Anterior cingulate cortex (tissue), 58 donors: ENCODE measurements at places on chromosomes 4 and X.

DNA sequence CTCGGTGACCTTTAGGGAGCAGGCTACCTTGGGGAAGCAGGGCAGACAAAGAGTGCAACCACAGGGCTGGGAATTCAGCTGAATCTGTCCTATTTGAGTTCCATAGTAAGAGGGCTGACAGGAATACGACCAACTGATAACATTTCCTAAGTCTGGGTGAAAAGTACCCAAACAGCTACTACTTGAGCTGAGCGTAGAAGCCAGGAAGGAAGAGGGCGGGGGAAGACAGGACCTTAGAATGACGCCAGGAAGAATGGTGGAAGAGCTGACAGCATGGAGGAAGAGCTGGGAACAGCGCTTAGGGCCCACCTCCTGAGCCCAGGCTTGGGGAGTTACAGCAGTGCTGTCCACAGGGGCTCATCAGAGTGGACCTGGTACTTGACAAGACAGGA, 14.4 kb downstream of the MECP2 start:
- DNase-seq, result no peak

- no peak for DNase-seq
Observed at GRCh38 chr4:110108422-110108821, 90.0 kb downstream of the ELOVL6 start.

GRCh38 chr4:89114100-89114499, 2.8 kb downstream of the TIGD2 start:
- DNase-seq, result no peak

- no peak for DNase-seq
Observed at GRCh38 chr4:924107-925096, 7.7 kb downstream of the GAK start.

- no peak for DNase-seq
Observed at GRCh38 chr4:70225824-70226223, at the start of gene FDCSP. FDCSP (plus strand) TSS chr4:70226124; CDS start chr4:70231195, 5,071 bp downstream.

- DNase-seq, result no peak
Observed at GRCh38 chr4:9989918-9990635, 31.2 kb downstream of the SLC2A9 start.

GRCh38 chr4:140408974-140409373, 18.5 kb downstream of the CLGN start:
- DNase-seq, result no peak

- no peak for DNase-seq
Observed at GRCh38 chr4:40421839-40422708, 86.9 kb downstream of the CHRNA9 start.

GRCh38 chr4:183729069-183729406, 69.9 kb downstream of the TRAPPC11 start:
- no peak for DNase-seq

DNA sequence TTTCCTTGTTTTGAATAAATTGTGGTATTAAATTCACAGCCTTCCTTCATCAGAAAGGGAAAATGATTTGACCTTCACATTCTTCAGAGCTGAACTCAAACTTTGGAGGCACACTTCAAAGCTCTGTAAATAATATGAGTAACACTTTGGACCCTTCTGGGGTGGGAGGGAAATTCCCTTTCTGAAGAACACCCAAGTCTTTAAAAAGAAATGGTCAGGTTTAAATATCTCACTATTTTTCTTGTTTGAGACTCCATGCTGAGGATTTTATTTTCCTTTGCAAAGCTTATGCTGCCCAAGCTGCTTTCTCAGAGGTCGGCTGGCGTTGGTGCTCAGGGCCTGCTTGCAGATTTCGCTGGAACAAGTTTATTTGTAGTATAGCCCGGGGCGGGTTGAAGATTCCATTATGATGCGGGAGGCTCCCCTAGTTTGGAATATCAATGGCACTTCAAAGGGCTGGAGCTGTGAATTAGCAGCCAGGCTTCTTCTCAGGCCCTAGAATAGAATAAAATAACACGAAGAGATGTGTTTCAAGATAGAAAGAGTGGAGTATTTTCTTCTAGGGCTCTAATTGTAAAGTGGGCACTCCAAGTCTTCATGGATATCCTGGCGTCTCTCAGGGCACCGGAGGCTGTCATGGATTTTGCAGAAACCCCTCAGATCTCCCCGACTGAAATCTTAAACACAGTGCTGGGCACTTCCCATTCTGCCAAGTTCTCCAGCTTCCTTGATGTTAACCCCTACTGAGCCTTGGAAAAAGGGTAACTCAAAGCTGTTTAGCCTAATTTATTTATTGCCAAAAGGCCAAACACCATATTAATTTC, 315.6 kb downstream of the GPAT3 start:
- DNase-seq, result no peak

- DNase-seq, result no peak
Observed at GRCh38 chr4:181261279-181261678, 981.9 kb upstream of the TENM3 start.

- DNase-seq, result no peak
Observed at GRCh38 chr4:162234595-162234994, 70.8 kb upstream of the FSTL5 start.

- no peak for DNase-seq
Observed at GRCh38 chr4:41750626-41751448, 2.3 kb upstream of the PHOX2B start.

DNA sequence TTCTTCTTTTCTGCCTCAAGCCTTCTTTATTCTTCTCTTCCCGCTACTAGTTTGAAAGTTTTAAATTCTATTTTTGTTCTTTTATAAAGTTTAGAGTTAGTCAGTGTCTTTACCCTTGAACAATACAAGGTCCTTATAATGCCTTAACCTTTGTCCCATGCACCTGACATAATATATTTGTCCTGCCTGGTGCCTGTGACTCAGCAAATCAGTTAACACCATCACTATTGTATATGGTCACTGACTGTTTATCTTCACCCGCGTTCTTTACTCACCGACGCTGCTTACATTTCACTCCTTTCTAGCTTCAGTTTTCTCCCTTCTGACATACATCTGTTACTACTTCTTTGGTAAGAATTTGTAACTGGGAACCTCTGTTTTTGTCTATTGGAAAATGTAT, 5.7 kb downstream of the SMIM20 start:
- no peak for DNase-seq

DNA sequence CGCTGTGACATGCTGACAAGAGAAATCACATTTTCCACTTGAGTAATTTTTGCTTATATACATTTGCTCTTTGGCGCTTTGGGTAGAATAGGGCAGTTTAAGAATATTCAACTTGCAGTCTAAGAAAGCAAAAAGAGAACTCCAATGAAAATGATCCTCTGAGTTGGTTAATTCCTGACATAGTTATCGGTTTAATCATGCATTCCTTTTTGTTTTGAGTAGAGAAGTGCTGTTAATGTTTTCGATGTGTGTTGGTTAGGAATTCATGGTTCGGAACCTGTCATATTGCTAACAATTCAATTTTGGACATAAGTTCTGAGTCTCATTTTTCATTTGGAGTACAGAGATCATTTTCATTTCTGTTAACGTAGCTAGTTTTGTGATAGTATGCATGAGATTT, 700.6 kb upstream of the PITX2 start:
- DNase-seq, result no peak

- no peak for DNase-seq
Observed at GRCh38 chr4:177974461-177974860, 532.2 kb upstream of the AGA start.

- no peak for DNase-seq
Observed at GRCh38 chr4:112156112-112156511, 10.9 kb downstream of the FAM241A start.

GRCh38 chrX:41449615-41450014, 2.5 kb downstream of the NYX start:
- DNase-seq, result no peak

DNA sequence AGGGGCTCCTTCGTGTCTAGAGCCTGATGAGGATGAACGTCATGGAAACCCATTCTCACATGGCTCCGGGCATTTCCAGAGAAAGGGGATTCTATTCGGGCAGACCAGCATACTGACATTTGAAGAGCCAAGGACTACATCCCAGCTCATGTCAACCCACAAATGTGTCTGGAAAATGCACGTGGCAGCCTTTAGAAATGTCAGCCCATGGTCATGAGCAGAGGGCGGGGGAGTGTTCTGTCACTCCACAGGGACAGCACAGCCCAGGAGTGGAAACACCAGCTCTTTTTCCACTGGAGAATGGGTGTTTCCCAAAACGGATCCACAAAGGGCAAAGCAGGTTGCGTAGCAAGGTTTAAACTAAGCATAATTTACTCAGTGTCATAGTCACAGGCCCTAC, 207.0 kb downstream of the BCOR start:
- DNase-seq, result no peak

DNA sequence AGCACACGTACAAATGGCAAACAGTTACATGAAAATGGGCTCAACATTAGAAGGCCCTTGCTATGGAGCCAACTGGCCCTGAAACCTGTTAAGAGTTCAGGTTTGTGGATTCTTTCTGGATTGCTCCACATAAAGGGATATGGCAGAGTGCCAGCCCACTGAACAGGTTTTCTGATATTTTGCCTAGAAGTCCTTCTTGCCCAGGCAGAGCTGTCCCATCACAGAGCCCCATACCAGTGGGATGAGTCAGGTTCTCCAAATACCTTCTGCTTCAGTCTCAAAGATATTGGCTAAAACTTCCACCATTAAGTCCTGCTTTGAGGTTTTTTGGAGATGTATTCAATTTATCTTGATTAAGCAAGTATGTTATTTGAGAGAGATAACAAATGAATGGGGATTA, 146.8 kb upstream of the IL1RAPL2 start:
- no peak for DNase-seq

- DNase-seq, result no peak
Observed at GRCh38 chrX:41300758-41301437, 33.1 kb upstream of the DDX3X start.

- DNase-seq, result no peak
Observed at GRCh38 chrX:129693354-129693753, 38.6 kb upstream of the APLN start.

DNA sequence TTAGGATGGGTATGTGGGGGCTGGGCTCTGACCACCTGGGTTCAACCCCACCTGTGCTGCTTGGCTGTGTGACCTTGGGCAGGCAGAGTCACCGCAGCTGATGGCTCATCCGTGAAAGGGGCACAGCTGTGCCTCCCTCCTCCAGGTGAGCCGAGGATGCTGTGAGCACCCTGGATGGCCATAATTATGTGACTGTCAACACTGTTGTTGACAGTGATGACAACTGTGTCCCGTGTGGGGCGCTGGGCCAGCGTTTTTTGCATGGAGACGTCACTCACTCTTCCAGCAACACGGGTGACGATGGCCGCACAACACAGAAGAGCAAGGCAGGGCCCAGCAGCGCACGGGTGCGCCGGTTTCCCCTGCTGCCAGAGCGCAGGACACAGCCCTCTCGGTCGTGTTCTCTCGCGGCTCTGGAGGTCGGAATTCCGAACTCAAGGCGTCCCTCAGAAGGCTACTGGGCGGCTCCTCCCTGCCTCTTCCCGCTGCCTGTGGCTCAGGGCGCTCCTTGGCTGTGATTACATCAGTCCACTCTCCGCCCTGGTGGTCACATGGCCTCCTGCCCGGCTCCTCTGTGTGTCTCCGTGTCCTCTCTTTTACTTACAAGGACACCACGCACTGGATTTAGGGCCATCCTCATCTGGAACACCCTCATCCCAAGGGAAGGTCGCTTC, 1.3 kb downstream of the SH3TC1 start:
- no peak for DNase-seq

DNA sequence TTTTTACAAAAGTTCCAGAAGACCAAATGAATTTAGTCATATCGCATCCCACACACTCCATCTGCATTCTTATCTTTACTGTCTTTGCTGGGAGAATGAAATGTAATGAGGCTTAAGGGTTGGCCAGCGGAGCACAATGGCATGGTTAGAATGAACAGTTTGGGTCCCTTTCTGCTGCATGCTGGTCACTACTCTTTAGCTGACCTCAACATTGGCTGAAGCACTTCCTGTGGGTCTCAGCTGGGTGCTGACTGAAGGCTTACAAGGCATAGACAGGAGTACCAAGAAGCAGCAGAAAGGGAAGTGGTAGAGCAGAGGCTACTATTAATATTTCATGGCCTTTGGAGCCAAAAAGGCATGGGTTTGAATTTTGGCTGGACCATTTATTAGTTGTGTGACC, 159.4 kb upstream of the GPC4 start:
- no peak for DNase-seq

DNA sequence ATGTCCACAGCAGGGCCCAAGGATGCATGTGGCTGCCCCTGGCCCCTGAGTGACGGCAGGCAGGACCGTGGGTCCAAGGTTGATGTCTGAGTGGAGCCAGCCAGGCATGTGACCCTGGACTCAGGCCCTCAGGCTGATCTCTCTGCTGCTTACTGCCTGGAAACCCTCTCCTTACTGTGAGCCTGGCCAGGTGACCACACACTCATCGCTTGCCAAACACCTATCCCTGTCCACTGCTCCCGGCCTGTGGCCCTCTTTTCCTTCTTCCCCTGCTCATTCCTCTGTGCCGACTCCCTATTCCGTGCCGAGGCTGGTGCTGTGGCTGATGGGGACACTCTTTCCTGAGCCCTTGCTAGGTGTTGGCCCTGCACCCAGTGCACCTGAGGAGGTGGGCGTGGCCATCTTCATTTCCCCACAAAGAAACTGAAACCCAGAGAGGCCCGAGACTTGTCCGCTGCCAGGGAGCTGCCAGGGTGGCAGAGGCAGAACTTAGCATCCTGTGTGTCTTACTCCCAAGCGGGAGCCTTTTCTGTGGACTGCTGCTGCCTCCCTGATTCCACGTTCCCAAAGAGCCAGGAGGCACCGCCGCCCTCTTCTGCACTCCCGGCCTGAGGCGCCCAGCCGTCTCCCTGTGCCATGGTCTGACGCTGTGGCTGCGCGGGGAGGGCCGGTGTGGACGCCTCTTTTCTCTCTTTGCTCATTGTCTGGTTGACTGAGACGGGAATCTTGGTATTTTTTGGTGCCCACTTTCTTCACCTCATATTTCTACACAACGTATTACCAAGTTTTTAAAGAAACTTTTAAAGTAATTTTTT, 11.2 kb upstream of the RNF4 start:
- DNase-seq, result no peak

DNA sequence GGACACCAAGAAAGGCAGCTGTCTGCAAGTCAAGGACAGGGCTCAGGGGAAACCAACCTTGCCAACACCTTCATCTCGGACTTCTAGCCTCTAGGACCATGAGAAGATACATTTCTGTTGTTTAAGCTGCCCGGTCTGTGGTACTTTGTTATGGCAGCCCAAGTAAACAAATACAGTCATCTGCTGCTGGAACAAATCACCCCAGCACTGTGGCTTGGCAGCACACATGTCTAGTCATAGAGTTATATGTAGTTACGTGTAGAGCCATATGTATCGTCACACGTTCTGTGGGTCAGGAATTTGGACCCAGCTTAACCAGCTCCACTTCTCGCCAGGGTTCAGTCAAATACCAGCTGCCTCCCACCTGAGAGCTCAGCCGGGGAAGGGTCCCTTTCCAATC, 2.5 kb downstream of the HTT-AS start:
- DNase-seq, result no peak

DNA sequence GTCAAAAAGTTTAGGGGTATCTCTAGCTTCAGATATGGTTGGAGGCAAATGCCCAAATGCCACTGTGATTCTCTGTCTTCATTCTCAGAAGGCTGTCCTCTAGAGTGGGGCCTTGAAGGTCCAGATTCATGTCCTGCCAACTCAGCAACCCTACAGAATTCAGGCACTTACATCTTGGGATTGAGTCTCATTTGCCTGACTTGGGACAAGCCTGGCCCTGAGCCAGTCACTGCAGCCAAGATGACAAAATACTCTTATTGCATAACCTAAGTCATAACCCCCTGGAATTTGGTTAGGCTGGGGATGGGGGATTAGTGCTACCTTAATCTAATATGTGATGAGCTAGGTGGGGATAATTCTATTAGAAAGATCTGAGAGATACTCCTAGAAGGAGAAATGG, 100.5 kb downstream of the AREG start:
- DNase-seq, result no peak
